Activated naive CD4-positive, alpha-beta T cell treated with anti-CD3 and anti-CD28 coated beads, Interleukin-2, amount 50 U/mL, for 16 hours (primary cell): ENCODE measurements at places on chromosomes 6 and 20.

DNA sequence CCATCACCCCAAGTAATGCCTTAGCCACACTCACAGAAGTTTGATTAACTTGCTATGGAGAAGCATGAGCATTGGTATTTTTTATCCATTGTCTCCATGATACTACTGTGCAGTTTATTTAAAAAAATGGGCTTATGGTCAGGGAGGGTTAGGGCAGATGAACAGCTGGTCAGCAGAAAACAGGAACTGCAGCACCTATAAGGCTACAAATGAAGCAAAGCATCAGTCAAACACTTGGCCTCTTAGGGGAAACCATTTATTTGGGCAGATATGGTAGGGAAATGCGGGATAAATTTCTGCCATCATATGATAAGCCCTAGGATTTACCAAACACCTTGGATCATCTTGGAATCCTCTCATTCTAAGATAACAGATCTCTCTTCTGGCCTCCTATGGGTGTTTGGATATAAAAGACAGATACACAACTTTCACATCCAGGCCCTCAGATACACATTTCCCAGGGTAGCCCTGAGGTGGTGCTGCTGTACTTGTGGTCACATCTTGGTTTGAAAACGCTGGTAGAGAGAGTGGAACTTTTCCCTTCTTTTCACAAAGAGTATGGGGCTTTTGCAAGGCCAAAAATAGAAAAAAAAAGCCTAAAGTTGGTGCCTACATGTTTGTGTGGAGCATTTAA lies 42.8 kb upstream of the AHI1 start:
- no peak for DNase-seq

DNA sequence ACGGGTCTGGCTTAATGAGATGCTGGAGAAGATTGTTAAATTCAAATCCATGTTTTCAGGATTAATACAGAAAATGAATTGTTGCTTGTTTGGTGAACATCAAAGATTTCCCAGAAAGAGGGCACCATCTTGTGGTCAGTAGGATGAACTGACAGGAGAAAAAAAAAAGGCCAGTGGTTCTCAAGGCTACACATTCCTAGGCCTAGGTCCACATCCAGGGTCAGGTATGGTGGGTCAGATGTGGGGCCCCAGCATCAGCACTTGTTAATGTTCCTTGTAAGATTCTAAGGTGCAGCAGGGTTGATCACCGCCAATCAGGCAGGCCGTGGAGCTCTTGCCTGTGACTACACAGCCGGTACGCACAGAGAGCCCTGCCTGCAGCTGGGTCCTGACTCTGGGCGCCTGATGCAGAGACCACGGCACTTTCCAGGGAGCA lies 34.0 kb upstream of the FOXO3 start:
- no peak for DNase-seq

GRCh38 chr6:37381579-37381978 lies 27.8 kb downstream of the RNF8 start:
- DNase-seq: peak; percentile 12

DNA sequence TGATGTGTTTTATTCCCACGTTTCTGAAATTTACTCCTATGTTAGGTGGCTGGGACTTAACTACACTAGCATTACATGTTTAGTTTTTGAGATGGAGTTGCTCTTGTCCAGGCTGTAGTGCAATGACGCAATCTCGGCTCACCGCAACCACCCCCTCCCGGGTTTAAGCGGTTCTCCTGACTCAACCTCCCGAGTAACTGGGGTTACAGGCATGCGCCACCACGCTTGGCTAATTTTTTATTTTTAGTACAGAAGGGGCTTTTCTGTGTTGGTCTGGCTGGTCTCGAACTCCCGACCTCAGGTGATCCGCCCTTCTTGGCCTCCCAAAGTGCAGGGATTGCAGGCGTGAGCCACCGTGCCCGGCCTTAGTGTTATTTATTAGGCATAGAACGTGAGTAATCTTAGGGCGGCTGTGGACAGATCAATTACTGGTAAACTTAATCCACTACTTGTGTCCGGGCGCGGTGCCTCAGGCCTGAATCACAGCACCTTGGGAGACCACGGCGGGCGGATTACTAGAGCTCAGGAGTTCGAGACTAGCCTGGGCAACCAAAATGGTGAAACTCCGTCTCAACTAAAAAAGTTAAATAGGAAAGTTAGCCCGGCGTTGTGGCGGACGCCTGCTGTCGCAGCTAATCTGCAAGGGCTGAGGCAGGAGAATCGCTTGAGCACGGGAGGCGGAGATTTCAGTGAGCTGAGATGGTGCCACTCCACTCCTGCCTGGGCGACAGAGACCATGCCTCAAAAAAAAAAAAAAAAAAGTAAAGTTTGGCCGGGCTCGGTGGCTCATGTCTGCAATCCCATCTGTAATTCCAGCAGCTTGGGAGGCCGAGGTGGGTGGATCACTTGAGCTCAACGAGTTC lies 123.7 kb upstream of the BTN3A2 start:
- peak; percentile 42 for DNase-seq

GRCh38 chr20:44967207-44967807 lies 995 bp downstream of the STK4 start:
- DNase-seq: peak; percentile 19

DNA sequence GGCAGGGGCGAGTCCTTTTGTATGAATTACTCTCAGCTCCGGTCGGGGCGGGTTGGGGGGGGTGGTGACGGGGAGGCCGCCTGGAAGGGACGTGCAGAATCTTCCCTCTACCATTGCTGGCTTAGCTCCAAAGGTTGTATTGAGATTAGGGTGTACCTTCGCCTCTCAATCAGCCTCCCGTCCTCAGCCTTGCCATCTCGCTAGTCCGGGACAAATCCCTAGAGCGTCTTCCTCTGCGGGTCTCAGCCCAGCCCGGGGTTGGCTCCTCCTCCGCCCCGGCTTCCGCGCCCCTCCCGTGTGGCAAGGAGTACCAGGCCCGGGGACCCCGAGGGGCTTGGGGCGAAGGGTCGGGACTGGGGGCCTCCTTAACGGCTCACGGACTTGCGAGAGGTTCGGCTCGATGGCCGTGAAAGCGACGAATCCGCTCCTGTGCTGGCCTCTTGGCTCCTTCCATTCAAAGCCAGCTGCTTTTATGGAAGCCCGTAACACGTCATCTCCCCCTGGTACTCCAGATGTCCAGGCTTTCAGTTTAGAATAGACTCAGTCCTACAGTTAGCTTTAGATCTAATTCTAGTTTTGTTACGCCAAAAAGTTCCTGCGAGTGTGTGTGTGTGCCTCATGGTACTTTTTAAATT lies 636 bp upstream of the EEF1A1 start:
- peak; percentile 79 for DNase-seq
